ENCODE measurements at places on chromosomes 5 and 9. TPM values are rescaled to one million over a fixed set of nuclear protein-coding genes. Genes with fewer than 3 reads are reported as not detected.

C7 gene
- total RNA-seq: 447 TPM

HK3 gene
- total RNA-seq: 2.8 TPM

QRFP gene
- not detected for total RNA-seq

PCDHGA7 gene
- total RNA-seq: 1.9 TPM

ZFR gene
- total RNA-seq: 83.0 TPM

- peak overlapping the region; percentile 36 for H3K27ac ChIP-seq
- H3K4me3 ChIP-seq: no peak overlapping the region
- peaks cover 14% of the 10 kb centered on the region for H3K4me1 ChIP-seq
Measured at GRCh38 chr5:149133795-149134777, 7.2 kb upstream of the ABLIM3 start.

DNA sequence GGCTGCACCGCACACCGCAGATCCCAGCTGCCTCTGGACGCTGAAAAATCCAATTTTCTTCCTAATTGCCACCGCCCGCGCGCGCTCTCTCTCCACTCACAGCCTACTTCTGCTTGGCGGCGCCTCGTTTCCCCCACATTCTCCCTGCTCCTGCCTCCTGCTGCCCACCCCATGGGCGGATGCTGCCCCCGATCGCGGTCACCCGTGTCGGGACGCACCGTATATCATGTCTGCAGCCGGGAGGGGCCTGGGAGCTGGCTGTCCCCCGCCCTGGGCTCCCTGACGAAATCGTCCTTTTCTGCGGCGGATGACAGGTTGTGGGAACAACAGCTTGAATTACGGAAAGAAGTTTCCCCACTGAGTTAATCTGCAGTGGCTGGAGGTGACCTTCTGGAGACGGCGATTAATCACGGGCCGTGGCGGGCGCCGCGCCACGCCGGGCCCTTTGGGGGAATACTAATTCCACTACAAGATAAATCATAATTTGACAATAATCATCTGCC lies 36.3 kb upstream of the PSD2 start:
- H3K4me1 ChIP-seq: peaks cover 6% of the 10 kb centered on the region
- no peak overlapping the region for H3K27ac ChIP-seq
- DNase-seq: peak; percentile 80
- no peaks in the 10 kb centered on the region for H3K36me3 ChIP-seq
- H3K4me3 ChIP-seq: no peak overlapping the region

DNA sequence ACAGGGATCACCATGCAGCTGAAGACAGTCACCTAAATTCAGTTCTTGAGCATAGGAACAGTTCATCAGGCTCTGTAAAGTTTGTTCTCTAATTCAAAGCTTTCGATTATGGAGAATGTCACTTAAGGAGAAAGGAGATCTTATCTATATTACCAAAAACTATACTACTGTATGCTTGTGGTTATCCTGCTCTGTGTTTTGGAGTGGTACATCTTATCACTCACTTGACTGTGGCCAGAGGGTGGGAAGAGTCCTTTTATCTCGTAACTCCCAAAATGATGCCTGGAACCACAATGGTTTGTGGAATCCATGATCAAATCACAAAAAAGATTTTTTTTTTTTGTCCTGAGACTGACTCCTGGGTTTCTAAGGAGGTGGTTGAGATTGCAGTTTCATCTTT lies 230.7 kb downstream of the COMMD10 start:
- no peak overlapping the region for H3K4me3 ChIP-seq
- H3K36me3 ChIP-seq: no peaks in the 10 kb centered on the region

DNA sequence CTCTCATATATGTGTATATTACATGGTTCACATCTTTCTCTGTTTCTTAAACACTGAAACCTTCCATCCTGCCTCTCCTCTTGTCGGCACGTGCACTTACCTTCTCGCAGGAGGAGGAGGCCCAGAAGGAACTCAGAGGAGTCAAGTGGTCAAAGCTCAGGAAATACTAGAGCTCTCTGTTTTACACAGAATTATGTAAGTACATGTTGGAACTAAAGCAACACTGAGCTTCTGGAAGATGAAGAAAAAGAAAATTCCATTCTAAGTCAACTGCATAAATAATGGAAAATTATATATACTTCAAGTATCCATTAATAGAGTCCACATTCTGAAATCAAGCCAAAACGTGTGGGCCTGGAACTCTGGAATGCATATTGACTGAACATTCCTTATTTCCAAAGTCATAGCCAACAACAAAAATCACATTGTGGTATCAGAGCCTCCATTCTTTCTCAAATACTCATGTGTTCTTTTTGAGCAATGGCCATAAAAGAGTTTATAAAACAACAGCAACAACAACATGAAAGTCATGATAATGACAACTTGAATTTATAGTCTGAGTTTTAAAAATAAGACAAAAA lies 121.5 kb upstream of the RAI14 start:
- no peak for DNase-seq
- H3K27ac ChIP-seq: no peak overlapping the region
- H3K4me1 ChIP-seq: no peaks in the 10 kb centered on the region
- no peaks in the 10 kb centered on the region for H3K27me3 ChIP-seq

DNA sequence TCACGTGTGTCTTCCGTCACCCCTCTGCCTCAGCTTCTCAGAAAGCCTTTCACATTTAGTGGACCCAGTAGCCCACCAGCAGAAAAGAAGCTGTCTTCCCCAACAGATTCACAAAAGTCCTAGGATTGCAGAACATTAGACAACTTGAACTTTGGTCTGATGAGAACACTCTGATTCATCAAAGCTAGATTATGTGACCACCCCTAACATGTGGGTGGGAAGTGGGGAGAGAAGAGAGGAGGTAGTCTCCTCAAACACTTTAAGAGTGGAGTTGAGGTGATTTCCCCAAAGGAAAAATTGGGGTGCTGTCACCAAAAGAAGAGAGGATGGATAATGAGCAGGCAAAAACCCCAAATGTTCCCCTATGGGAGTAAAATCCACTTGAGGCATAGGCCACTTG lies 41.4 kb upstream of the SMIM23 start:
- no peak overlapping the region for H3K27ac ChIP-seq
- H3K4me3 ChIP-seq: no peak overlapping the region
- no peak for DNase-seq

GRCh38 chr5:59769832-59770231 lies 123.7 kb downstream of the PDE4D start:
- H3K36me3 ChIP-seq: no peaks in the 10 kb centered on the region
- peaks cover 10% of the 10 kb centered on the region for H3K27me3 ChIP-seq
- no peak for DNase-seq
- no peak overlapping the region for H3K27ac ChIP-seq

DNA sequence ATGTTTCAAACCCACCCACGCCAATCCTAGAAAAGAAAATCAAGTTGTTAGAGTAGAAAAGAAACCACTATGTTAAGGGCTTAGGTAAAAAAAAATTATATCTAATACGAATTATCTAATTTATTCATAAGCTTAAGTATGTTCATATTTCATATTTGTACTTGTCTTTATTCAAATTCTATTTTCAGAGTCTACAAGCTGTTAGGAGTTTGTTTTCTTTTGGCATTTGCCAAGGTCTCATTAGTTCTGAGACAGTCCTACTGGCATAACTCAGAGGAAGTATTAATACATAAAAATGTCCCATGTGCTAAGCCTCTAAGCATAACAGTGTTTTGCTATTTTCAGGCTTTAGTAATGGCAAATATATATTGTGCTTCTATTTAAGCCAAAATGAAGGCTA lies 57.6 kb downstream of the STARD4 start:
- no peak overlapping the region for H3K4me3 ChIP-seq
- no peaks in the 10 kb centered on the region for H3K27me3 ChIP-seq
- no peaks in the 10 kb centered on the region for H3K36me3 ChIP-seq
- DNase-seq: no peak
- peaks cover 20% of the 10 kb centered on the region for H3K4me1 ChIP-seq
- H3K27ac ChIP-seq: no peak overlapping the region

GRCh38 chr9:127202461-127203169 lies 62.0 kb upstream of the GARNL3 start:
- no peaks in the 10 kb centered on the region for H3K27me3 ChIP-seq
- peak overlapping the region; percentile 13 for H3K27ac ChIP-seq
- H3K36me3 ChIP-seq: no peaks in the 10 kb centered on the region
- no peaks in the 10 kb centered on the region for H3K4me1 ChIP-seq
- DNase-seq: no peak
- no peak overlapping the region for H3K4me3 ChIP-seq

DNA sequence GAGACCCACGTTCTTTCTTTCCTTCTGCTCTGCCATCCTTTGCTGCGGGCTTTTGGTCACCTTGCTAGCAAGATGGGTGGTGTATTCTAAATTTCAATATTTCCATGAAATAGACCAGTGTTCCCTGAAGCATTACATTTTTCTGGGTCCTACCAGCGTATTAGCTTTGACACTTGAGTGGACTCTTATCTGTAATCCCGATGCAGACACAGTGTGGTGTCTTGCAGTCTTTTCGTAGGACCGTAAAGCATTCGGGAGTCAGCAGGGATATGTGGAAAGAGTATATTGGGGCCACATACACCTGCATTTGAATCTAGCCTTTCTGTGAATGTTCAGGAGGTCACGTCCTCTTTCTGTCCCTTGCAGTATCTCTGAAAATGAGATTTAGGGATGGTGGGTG lies 124.7 kb upstream of the CPEB4 start:
- H3K27ac ChIP-seq: no peak overlapping the region
- no peaks in the 10 kb centered on the region for H3K27me3 ChIP-seq
- no peak for DNase-seq
- peaks cover 12% of the 10 kb centered on the region for H3K4me1 ChIP-seq
- H3K36me3 ChIP-seq: no peaks in the 10 kb centered on the region

DNA sequence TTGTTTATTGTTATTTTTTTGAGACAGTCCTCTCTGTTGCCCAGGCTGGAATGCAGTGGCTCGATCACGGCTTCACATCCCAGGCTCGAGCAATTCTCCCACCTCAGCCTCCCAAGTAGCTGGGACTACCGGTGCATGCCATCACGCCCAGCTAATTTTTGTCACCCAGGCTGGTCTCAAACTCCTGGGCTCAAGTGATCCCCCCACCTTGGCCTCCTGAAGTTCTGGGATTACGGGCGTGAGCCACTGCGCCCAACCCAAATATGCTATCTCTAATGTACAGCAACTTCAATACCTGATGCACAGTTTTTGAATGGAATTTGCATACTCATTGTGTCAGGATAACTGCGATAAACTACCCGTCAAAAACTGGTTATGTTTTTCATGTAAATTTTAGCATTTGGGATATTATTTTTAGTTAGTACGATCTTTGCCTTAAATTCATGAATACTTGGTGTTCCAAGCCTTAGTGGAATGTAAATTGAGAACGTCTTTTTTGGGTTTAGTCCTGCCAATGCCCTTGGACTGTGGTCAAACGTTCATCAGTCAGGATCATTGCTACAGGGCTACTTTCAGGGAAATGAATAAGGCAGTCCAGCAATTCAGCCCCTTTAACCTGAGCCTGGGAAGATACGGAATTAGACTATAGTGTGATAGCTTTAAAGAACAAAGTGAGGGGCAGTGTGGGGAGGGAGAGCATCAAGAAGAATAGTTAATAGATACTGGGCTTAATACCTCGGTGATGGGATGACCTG lies 4.4 kb downstream of the UGCG start:
- DNase-seq: no peak
- H3K4me3 ChIP-seq: no peak overlapping the region
- peaks cover 79% of the 10 kb centered on the region for H3K4me1 ChIP-seq
- H3K27ac ChIP-seq: no peak overlapping the region
- H3K27me3 ChIP-seq: no peaks in the 10 kb centered on the region

Measured in adrenal gland (tissue), 19 donors.